ENCODE measurements at places on chromosomes 3 and 15. TPM values are rescaled to one million over a fixed set of nuclear protein-coding genes. Genes with fewer than 3 reads are reported as not detected.

Gene GP9
- total RNA-seq: not detected

GRCh38 chr3:27737091-27737490 is 15.0 kb upstream of the EOMES start:
- DNase-seq: no peak

DNA sequence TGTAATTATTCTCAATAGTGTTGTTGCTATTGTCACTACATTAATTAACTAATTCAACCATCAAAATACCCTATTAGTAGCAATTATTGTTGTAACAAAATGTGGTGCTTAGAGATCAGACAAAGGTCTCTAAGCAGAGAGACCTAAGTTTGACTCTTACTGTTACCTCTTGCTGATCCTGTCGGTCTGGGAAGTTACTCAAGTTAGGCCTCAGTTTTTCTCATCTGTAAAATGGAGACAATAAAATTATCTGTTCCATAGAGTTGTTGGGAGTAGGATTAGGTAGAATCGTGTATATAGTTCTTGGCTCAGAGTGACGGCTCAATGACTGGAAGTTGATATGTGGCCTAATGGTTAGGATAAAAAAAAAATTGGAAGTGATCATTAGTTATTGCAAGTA is 69.8 kb upstream of the ARL8B start:
- DNase-seq: no peak

- DNase-seq: no peak
Observed at GRCh38 chr15:70245932-70246622, 148.4 kb upstream of the TLE3 start.

- DNase-seq: no peak
Observed at GRCh38 chr15:71141572-71141971, 26.3 kb downstream of the THSD4 start.

Gene PDE12
- 45.9 TPM for total RNA-seq

- no peak for DNase-seq
Observed at GRCh38 chr3:12194669-12195161, 36.0 kb upstream of the TIMP4 start.

Data from CD8-positive, alpha-beta T cell (primary cell).